ENCODE measurements at places on chromosomes 7 and 10. TPM values are rescaled to one million over a fixed set of nuclear protein-coding genes. Genes with fewer than 3 reads are reported as not detected.

DNA sequence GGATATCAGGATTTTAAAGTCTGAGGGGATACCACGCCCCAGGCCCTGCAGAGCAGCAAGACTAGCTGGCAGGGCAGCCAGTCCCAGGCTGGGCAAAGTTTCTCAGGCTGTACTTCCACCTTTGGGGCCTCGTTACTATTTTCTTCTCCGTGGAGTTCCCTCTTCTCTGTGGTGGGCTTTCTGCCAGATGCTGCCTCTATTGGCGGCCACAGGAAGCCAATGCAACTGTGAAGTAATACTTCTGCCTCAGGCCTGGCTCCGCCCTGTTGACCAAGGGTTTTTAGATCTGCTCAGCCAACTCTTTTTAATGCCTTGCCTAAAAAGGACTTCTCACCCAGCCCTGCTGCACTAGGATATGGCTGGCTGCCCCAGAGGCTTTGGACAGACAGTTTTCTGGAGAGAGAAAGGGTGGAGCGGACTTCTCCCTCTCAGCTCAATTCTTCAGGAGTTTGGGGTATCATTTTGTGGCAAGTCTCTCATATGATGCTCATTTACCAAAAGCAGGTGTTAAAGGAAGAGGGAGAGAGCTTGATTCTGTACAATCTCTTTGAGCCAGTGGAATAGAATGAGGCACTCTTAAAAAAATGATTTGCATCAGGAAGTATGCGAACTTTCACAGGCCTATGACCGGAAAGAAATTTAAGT lies 67.4 kb downstream of the HHEX start:
- no peak for DNase-seq

GRCh38 chr10:129953119-129954051 lies 10.7 kb downstream of the EBF3 start:
- no peak for DNase-seq

DNA sequence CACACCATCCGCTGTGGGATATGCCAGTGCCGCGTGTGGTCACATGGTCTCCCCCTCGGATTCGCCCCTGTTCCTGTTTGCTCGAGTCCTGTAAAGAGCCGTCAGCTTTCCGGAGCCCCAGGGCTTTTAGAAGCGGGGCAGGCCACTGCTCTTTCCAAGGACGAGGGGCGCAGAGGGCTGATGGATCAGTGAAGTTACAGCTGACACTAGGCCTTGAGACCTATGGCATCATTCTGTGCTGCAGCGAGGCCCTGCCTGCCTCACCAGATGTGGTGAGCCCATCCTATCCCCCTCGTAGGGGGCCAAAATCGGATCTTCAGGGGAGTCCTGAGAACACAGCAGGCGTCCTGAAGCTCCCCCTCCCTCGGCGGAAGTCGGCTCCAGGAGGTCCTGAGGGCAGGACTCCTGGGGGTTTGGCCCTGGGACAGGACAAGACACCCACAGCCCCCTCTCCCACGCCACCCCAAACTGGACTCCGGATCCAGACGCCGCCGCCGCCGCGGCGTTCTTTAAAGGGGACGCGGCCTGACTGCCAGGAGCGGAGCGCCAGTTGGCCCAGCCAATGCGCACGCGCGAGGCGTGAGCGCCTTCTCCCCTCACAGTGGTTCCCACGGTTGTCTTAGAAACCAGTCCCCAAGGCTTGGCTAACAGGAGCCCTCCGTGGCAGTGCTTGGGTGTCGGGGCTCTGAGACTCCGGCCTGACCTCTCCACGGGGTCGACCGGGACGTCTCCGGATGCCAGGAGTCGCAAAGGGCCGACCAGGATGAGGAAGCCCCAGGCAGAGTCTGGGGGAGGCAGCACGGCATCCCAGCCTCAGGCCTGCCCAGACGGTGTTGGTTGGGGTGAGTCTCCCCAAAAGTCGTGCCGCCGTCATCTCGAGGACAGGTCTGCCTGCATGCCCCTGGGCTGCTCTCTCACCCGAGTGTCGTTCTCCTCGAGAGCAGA lies 371.7 kb downstream of the ZNF716 start:
- no peak for DNase-seq

DNA sequence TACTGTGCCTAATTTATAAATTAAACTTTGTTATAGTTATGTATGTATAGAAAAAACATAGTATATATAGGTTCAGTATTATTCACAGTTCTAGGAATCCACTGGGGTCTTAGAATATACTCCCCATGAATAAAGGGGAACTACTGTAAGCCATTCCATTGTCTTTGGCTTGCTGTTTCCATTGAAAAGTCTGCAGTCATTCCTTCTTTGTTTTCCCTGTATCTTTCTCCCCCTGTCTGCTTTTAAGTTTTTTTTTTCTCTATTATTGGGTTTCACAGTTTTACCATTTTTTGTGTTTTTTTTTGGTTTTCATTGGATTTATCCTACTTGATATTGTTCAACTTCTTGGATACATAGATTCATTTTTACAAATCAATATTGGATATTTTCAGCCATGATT lies 6.7 kb upstream of the PNLIP start:
- DNase-seq, result no peak

GRCh38 chr10:52353960-52354394 lies 39.9 kb downstream of the DKK1 start:
- no peak for DNase-seq

DNA sequence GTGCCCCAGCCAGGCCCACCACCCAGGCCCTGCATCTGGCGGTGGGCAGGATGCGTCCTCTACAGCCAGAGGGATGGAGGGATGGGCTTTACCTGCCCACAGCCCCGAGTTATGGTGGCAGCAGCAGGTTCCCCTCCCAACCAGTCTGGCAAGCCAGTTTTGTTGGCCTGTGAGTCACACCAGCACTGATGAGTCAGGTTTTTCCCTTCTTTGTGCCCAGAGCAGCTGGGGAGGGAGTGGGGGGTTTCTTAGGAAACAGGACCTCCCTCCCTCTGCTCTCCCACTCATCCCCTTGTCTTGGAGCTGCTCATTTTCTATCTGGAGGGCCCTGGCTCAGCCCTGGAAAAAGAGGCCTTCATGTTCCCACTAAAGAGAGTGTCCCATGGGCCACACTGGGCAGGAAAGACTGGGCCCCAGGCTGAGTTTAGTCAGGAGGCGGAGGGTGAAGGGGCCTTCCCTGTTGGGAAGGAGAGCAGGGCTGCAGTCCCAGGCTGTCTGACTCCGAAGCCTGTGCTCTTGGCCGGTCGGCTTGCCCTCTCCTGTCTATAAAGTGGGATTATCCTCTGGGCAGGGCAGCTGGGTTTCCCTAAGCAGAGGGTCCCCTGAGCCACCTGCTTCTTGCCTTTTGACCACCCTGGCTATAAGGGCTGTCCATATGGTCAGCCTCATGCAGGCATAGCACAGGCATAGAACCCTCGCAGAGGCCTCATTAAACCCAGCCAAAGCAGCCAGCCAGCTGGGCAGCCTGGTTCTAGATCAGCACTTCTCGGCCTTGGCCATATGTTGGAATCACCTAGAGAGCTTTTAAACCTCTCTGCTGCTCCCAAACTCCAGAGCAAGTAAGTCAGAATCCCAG lies 30.2 kb upstream of the ANKRD2 start:
- DNase-seq, result peak; percentile 46

- DNase-seq, result no peak
Observed at GRCh38 chr7:31058122-31058521, 6.0 kb downstream of the ADCYAP1R1 start.

Gene ASB10
- not detected for total RNA-seq

Gene EVX1
- 0.07 TPM for total RNA-seq

Gene RSU1
- total RNA-seq, result 53.1 TPM

Gene MOGAT3
- not detected for total RNA-seq

Gene ABCB4
- total RNA-seq, result 0.69 TPM

Gene RAB19
- 13.7 TPM for total RNA-seq

Measured in activated T-cell treated with anti-CD3 and anti-CD28 coated beads, Interleukin-2, amount 50 U/mL, for 72 hours (primary cell).